WTC11 (cell line): ENCODE measurements at places on chromosomes 2 and 18. TPM values are rescaled to one million over a fixed set of nuclear protein-coding genes. Genes with fewer than 3 reads are reported as not detected.

GNAL gene
- 22.3 to 26.7 TPM (median 23.9 TPM) in 3 replicates for total RNA-seq

RAD51AP2 gene
- total RNA-seq, result 0.26 to 0.37 TPM (median 0.30 TPM) in 3 replicates

SNORC gene
- 2.8 to 3.4 TPM (median 3.4 TPM) in 3 replicates for total RNA-seq

IL36G gene
- 0.32 TPM in 1 of 3 replicates, not detected in the others for total RNA-seq

SEMA4F gene
- total RNA-seq, result 5.7 to 7.4 TPM (median 6.3 TPM) in 3 replicates

LONRF2 gene
- 0.33 to 0.57 TPM (median 0.55 TPM) in 3 replicates for total RNA-seq

TLX2 gene
- total RNA-seq, result 0.18 to 0.39 TPM (median 0.26 TPM) in 3 replicates

MFF gene
- 74.4 to 78.5 TPM (median 78.2 TPM) in 3 replicates for total RNA-seq

COPS7B gene
- total RNA-seq, result 56.5 to 63.8 TPM (median 57.1 TPM) in 3 replicates

LRP1B gene
- 0.14 to 0.52 TPM (median 0.44 TPM) in 3 replicates for total RNA-seq

KLHL41 gene
- total RNA-seq, result not detected in 3 replicates

PRKCE gene
- total RNA-seq, result 3.1 to 5.8 TPM (median 3.8 TPM) in 3 replicates

CD207 gene
- not detected in 3 replicates for total RNA-seq

LOXL3 gene
- 21.1 to 27.2 TPM (median 23.9 TPM) in 3 replicates for total RNA-seq

TNS1 gene
- 4.2 to 5.4 TPM (median 4.5 TPM) in 3 replicates for total RNA-seq

NEU2 gene
- total RNA-seq, result not detected in 3 replicates

NEU4 gene
- total RNA-seq, result 2.2 to 4.1 TPM (median 3.0 TPM) in 3 replicates

PJVK gene
- 2.5 to 6.8 TPM (median 4.4 TPM) in 3 replicates for total RNA-seq

TWIST2 gene
- total RNA-seq, result 4.1 to 5.7 TPM (median 5.1 TPM) in 3 replicates

EVX2 gene
- 0.05 TPM in 1 of 3 replicates, not detected in the others for total RNA-seq

SERPINB7 gene
- not detected in 3 replicates for total RNA-seq

NCKAP5 gene
- total RNA-seq, result 0.50 to 0.82 TPM (median 0.55 TPM) in 3 replicates

TTN gene
- total RNA-seq, result 4.5 to 6.3 TPM (median 4.7 TPM) in 3 replicates

C2orf76 gene
- 4.4 to 5.2 TPM (median 4.6 TPM) in 3 replicates for total RNA-seq

UBE2F gene
- 48.8 to 50.6 TPM (median 49.5 TPM) in 3 replicates for total RNA-seq

CRYGA gene
- not detected in 3 replicates for total RNA-seq

ZSWIM2 gene
- not detected in 3 replicates for total RNA-seq

GLI2 gene
- total RNA-seq, result 45.9 to 60.9 TPM (median 48.6 TPM) in 3 replicates

TGFA gene
- total RNA-seq, result 2.5 to 3.0 TPM (median 2.7 TPM) in 3 replicates

SP140L gene
- total RNA-seq, result 2.7 to 3.8 TPM (median 3.2 TPM) in 3 replicates

CEP68 gene
- 14.6 to 16.7 TPM (median 15.3 TPM) in 3 replicates for total RNA-seq

FBLN7 gene
- total RNA-seq, result 0.55 to 0.96 TPM (median 0.80 TPM) in 3 replicates

REG3G gene
- total RNA-seq, result 0.20 to 0.39 TPM (median 0.30 TPM) in 3 replicates

TMEM150A gene
- 20.9 to 23.1 TPM (median 21.6 TPM) in 3 replicates for total RNA-seq

TUBB6 gene
- 137 to 240 TPM (median 149 TPM) in 3 replicates for total RNA-seq

UBE2E3 gene
- 75.1 to 76.4 TPM (median 76.3 TPM) in 3 replicates for total RNA-seq

TMEM178A gene
- 13.6 to 14.5 TPM (median 14.1 TPM) in 3 replicates for total RNA-seq

NHEJ1 gene
- total RNA-seq, result 18.4 to 22.3 TPM (median 21.3 TPM) in 3 replicates

MXD1 gene
- 1.5 to 2.3 TPM (median 1.6 TPM) in 3 replicates for total RNA-seq

TSGA10 gene
- total RNA-seq, result 8.9 to 9.3 TPM (median 9.1 TPM) in 3 replicates

PKDCC gene
- total RNA-seq, result 15.1 to 27.3 TPM (median 15.6 TPM) in 3 replicates

HNMT gene
- total RNA-seq, result 2.8 to 4.6 TPM (median 3.1 TPM) in 3 replicates

SLC66A3 gene
- total RNA-seq, result 11.7 to 14.8 TPM (median 12.5 TPM) in 3 replicates

CCBE1 gene
- total RNA-seq, result 8.0 to 9.7 TPM (median 9.7 TPM) in 3 replicates

PPM1B gene
- total RNA-seq, result 94.2 to 102 TPM (median 96.4 TPM) in 3 replicates

DNAH7 gene
- total RNA-seq, result 0.04 to 0.23 TPM (median 0.14 TPM) in 3 replicates

ZNF532 gene
- total RNA-seq, result 171 to 185 TPM (median 181 TPM) in 3 replicates

IGFBP5 gene
- 5.3 to 12.5 TPM (median 6.4 TPM) in 3 replicates for total RNA-seq

DTNB gene
- 39.9 to 46.3 TPM (median 44.5 TPM) in 3 replicates for total RNA-seq

UGT1A4 gene
- 0.14 to 0.22 TPM in 2 of 3 replicates, not detected in the other for total RNA-seq

PCARE gene
- not detected in 3 replicates for total RNA-seq

KIF5C gene
- total RNA-seq, result 58.0 to 73.5 TPM (median 60.6 TPM) in 3 replicates

SPR gene
- 9.4 to 13.2 TPM (median 13.0 TPM) in 3 replicates for total RNA-seq

CNDP1 gene
- total RNA-seq, result 0.11 to 0.28 TPM (median 0.25 TPM) in 3 replicates
